ENCODE measurements at places on chromosomes 5 and 9. TPM values are rescaled to one million over a fixed set of nuclear protein-coding genes. Genes with fewer than 3 reads are reported as not detected.

- H3K36me3 ChIP-seq = no peaks in the 10 kb centered on the region
- no peaks in the 10 kb centered on the region for H3K27me3 ChIP-seq
- H3K27ac ChIP-seq = no peak overlapping the region
- H3K4me1 ChIP-seq = no peaks in the 10 kb centered on the region
- DNase-seq = no peak
- no peak overlapping the region for H3K4me3 ChIP-seq
These were observed 13.8 kb upstream of the PLEKHG4B start for GRCh38 chr5:77957-78804.

DNA sequence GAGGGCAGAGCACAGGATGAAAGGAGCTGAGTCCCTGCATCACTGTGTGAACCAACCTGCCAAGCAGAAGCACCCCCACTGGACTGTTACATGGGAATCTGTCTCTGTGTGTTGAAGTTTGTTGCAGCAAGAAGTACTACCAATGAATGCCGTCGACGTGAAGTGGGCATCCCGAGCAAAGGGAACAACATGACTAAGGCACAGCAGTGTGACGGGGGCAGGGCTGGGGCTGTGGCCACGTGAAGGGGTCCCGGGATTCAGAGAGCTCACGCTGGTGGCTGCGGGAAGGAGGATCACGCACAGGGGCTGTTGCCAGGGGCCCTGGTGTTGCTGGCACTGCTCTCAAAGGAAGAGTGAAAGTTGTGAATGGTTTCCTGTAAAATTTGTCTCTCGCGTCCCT, 27.5 kb upstream of the GABBR2 start:
- H3K27me3 ChIP-seq = no peaks in the 10 kb centered on the region
- H3K4me1 ChIP-seq = no peaks in the 10 kb centered on the region
- H3K4me3 ChIP-seq = no peak overlapping the region

ALDOB gene
- total RNA-seq = not detected

DNA sequence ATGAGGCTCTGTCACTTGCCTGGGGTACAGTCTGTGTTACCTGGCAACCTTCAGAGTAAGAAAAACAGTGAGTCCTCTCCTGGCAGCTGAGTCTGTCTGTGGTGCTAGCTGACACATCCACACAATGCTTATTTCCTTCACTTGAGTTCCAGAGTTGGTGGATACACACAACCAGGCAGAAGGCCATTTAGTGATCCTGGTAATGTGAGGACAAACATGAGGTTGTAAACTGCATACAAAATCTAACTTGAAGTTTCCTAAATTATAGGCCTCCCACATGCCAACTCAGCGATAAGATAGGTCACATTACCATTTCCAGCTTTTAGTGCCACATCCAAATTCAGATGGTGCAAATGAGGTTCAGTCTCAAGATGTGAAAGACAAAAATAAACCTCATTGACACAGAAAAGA, 125.5 kb downstream of the DCP2 start:
- H3K4me3 ChIP-seq = no peak overlapping the region
- H3K27me3 ChIP-seq = no peaks in the 10 kb centered on the region
- no peaks in the 10 kb centered on the region for H3K4me1 ChIP-seq
- no peaks in the 10 kb centered on the region for H3K36me3 ChIP-seq

GRCh38 chr9:98897745-98898144, 46.0 kb upstream of the COL15A1 start:
- no peaks in the 10 kb centered on the region for H3K36me3 ChIP-seq
- no peak overlapping the region for H3K4me3 ChIP-seq
- no peaks in the 10 kb centered on the region for H3K27me3 ChIP-seq
- no peak for DNase-seq

GRAMD2B gene
- 41.4 TPM for total RNA-seq
